ENCODE measurements at places on chromosomes 3 and 15.

DNA sequence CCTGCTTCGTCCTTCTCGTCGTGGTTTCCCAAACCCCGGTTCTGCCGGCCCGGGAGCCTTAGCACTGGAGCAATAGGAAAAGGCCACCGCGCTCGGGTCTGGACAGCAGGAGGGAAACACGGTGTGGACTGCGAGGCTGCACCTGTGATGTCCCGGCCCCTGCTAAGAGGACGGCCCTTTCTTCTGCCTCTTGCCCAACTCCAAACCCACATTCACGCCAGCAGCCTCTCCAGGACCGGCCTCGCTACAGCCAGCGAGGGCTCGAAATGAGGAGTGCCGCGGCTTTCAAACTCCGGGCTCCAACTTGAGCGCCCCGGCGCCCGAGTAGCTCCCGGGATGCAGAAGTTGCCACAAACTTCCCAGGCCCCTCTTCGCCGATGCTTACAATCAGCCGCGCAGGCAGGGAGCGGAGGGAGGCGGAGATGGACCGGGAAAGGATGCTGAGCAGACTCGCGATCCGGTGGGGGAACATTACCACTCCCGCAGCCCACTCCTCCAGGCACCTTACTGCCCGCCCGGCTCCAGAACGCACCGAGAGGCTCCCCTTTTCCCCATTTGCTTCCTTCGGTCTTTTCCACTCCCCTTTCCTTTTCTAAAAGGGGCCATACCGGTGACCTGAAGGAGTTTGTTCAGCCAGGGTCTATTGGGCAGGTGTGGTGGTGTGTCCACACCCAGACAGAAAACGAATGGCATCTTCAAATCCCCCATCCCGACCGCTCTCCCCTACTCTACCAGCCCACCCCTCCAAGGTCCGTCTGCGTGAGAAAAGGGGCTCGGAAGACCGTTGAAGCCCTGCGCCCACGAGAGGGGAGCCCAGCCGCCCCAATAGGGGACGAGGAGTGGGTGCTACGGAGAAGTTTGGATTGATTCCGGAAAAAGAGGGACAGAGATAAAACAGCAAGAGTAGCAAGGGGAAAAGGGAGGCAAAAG lies 18.8 kb upstream of the SATB1 start:
- peak; percentile 21 for DNase-seq

GRCh38 chr15:96720251-96720650 lies 389.8 kb downstream of the NR2F2 start:
- DNase-seq = no peak

- no peak for DNase-seq
Measured at GRCh38 chr3:197238842-197239241, 59.6 kb downstream of the DLG1 start.

DNA sequence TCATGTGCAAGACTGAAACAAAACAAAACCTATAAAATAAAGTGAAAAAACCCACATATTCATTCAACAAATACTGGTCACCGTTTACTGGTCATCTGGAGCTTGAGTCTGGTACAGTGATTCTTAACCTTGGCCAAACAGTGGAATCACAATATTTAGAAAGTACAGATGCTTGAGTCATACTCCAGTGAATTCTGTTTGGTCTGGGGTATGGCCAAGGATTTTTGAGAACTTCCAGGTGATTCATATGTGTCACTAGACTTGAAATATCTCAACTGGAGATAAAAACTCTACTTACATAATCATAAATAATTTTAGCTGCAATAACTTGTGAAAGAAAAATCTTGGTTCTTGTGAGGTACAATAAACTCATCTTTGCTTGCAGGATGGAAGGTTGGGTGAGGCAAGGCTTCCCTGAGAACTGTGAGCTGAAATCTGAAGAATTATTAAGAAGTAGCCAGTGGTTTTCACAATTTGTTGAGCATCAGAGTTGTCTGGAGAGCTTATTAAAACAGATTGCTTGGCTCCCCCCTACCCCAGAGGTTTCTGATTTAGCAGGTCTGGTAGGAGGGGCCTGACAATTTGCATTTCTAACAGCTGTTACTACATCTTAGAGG lies 9.6 kb downstream of the NEK11 start:
- DNase-seq = no peak

DNA sequence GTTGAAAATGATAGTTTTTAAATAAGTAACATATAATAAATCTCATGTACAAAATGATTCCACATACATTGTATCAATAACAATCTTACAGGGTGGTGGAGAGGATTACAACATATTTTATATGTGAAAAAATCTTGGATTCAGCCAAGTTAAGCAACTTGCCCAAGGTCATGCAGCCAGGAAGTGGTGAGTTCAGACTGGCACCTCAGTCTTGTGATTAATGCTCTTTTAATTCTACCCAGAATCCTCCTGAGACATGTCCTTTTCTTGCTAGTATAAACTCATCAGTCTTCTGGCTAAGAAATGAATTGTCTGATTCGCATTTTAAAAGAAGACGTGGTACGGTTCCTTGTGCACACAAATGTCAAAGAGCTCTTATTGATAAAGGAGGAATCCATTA lies 4.5 kb upstream of the MYRIP start:
- no peak for DNase-seq

GRCh38 chr3:106282943-106283342 lies 414.1 kb upstream of the CBLB start:
- no peak for DNase-seq

DNA sequence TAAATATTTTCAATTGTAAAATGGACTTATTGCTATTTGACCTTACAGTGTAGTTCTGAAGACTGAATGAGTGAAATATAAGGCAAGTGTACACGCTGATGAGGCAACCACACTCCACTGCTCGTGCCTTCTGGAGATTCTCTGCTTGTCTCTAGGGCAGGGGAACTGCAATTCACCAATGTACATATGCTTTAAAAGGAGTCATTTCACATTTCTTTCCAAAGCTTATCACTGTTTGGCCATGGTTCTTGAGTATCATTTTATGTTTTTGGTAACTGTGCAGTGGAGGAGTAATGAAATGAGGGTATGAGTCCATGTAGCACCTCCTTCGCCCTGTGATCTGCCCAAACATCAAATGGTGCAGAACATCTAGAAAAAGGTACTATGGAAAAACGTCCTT lies 43.7 kb downstream of the CCR4 start:
- DNase-seq = no peak

DNA sequence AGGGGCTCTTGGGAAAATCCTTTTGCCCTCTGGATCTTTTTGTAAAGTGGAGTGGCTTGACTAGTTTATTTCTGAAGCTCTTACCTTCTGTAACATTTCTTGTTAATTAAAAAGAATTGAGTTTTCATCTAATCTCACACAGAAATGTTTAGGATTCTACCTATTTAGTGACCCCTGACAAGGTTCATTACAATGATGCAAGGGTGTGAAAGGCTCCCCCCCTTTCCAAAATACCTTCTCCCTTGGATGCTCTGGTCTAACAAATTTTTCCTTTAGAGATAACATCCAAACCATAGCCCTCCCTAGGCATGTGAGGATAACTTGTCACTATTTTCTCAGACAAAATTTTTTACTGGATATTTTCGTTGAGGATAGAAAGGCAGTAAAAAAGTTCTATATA lies 223.9 kb downstream of the THRB start:
- no peak for DNase-seq

GRCh38 chr3:12995389-12996180 lies 77.6 kb downstream of the IQSEC1 start:
- DNase-seq = no peak

DNA sequence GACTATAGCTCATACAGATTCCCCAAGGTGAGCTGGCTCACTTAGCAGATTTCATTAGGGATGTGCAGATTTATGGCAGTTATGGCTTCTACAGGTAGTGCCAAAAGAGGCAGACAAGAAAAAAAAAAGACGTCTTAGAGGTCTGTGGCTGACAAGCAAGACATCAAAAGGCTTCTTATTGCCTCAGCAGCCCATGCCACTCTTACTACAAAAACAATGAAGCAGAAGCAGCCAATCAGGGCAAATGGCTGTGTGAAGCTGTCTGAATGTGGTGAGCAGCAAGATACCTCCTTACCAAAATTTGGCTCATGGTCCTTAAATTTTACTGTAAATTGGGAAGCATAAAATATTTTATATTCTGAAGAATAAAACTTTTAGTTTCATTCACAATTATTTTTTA lies 557.5 kb upstream of the GOLIM4 start:
- no peak for DNase-seq

DNA sequence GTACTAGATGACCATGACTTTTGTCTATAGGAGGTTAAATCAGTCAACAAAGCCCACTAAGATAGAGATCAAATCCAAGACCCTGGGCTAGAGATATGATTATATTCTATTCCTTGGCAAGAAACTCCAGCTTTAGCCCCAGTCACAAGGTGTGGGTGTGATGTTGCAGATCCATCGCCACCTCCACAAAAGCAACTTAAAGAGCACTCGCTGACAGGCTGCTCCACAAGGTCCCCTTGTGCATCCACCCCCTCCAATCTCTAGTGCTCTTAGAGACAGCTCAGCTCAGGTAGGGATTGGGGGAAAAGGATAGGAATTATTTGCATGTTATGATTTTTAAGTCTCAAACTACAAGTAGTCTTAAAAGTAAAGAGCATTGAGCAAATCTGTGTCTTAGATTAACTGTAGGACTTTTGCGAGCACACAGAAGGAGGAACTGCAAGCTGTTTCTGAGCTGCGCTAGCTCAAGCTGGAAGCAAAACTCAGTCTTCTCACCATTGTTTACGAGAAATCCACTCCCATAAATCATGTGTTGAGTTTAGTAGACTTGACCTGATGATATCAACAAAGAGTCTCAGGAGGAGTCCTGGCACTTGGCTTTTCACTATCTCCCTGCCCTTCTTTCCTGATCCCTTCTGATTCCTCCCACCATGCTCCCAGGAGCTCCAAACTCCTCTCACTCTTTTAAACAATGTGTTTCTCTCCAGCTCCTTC lies 177.6 kb downstream of the STAC start:
- DNase-seq = no peak

GRCh38 chr3:28617821-28618220 lies 269.2 kb upstream of the AZI2 start:
- DNase-seq = no peak

- no peak for DNase-seq
Measured at GRCh38 chr3:84125201-84125721, 833.5 kb upstream of the CADM2 start.

- no peak for DNase-seq
Measured at GRCh38 chr3:129845956-129846355, 47.6 kb downstream of the TMCC1 start.

DNA sequence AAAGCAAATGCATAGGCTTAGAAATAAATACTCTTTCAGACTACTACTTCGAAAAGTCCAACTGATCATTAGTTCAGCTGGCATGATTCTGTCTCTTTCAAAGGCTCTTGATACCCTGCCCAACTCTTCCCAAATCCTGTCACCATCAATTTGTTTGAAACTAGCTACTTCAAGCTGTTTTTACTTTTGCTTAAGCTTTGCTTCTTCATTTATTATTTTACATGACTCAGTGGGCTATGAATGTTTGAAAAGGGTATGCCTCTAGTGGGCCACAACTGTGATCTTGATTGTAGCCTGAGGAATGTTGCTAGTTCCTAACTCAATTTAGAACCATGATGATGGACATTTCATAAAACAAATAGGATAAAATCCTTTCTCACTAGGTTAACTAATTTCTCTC lies 340.8 kb downstream of the NAALADL2 start:
- no peak for DNase-seq

GRCh38 chr15:28098766-28099554 lies at the start of gene OCA2:
Gene OCA2, minus strand, starts transcription at chr15:28099315. Its CDS starts 17,441 bp downstream, at chr15:28081874.
- DNase-seq = peak; percentile 59

DNA sequence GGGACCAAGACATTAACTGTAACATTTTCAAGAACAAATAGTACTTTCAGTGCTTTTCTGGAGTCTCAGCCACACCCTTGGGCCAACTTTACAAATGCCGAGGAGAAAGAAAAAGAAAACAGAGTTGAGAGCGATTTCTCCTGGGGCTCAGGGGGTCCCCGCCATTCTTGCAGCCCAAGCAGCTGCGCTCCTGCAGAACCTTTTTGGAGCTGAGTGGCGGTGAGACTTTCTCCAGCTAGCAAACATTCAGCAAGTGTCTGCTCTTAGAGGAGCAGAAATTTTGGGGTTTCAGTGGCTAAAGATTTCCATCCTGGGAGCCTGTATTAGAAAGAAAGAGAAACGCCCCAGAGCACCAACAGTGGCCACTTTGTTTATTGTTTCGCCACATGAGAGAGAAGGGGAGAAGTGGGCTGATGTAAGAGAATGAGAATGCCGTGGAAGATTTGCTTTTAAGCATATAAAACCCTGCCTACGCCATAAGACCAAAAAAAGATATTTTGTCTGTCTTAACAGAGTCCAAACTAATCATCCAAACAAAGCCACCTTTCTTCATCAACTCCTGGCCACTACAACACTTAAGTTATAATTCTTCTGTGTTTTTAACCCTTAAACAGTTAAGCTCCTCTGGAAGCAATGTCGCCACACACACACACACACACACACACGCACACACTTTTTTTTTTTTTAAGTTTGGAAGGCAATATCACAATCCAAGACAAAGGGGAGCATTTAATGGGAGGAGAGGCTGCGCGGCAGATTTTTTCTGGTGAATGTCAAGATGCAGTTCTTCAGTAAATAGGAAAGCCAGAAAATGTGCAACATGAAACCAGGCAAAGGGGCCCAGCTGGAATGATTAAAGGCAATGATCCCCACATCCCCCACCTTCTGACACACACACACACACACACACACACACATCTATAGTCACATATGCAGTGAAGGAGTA lies 19.2 kb downstream of the EID1 start:
- DNase-seq = no peak

- no peak for DNase-seq
Measured at GRCh38 chr3:195284842-195285241, 13.9 kb upstream of the XXYLT1 start.

GRCh38 chr3:65604863-65605526 lies 433.7 kb downstream of the MAGI1 start:
- no peak for DNase-seq

- no peak for DNase-seq
Measured at GRCh38 chr3:100131241-100131640, 16.9 kb upstream of the FILIP1L start.

DNA sequence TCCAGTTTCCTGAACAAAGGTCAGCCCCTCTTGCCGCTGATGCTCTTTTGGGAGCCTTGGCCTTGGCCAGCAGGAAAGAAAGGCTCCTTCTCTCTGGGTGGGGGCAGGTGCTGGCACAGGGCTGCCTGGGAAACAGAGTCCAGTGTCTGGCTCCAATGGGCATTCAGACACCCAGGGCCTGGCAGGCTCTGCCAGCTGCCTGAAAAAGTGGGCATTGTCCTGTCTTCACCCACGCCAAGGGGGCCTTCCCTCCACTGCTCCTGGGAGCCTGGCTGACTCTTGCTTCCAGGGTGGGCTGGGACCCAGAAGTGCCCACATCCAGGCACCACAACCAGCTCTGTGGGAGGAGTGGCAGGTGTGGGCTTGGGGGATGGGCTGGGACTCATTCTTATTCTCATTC lies 62.7 kb downstream of the RHCG start:
- no peak for DNase-seq

- DNase-seq = no peak
Measured at GRCh38 chr3:125587039-125587648, 8.2 kb downstream of the OSBPL11 start.

GRCh38 chr3:29143151-29143550 lies 137.7 kb upstream of the RBMS3 start:
- DNase-seq = no peak

DNA sequence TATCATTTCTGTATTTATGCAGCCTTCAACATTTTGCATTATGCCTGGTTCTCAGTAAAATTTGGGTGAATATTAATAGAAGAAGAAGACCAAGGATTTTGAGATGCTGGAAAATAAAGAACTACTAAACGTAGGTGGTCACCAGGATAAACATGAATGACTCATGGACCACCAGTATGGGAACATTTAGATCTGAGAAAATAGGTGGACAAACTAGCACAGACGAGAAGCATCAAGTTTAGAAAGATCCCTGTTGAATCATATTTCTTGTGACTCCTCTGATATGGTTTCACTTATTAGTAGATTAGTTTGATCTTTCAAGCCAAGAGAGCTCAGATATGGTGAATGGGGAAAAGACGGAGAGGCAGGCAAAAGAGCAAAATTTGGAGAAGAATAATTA lies 97.9 kb downstream of the RAP2B start:
- DNase-seq = no peak
